Stimulated activated CD8-positive, alpha-beta memory T cell treated with anti-CD3 and anti-CD28 coated beads, Interleukin-15, amount 100 ng/mL, for 4 hours (primary cell): ENCODE measurements at places on chromosomes 4 and X.

DNA sequence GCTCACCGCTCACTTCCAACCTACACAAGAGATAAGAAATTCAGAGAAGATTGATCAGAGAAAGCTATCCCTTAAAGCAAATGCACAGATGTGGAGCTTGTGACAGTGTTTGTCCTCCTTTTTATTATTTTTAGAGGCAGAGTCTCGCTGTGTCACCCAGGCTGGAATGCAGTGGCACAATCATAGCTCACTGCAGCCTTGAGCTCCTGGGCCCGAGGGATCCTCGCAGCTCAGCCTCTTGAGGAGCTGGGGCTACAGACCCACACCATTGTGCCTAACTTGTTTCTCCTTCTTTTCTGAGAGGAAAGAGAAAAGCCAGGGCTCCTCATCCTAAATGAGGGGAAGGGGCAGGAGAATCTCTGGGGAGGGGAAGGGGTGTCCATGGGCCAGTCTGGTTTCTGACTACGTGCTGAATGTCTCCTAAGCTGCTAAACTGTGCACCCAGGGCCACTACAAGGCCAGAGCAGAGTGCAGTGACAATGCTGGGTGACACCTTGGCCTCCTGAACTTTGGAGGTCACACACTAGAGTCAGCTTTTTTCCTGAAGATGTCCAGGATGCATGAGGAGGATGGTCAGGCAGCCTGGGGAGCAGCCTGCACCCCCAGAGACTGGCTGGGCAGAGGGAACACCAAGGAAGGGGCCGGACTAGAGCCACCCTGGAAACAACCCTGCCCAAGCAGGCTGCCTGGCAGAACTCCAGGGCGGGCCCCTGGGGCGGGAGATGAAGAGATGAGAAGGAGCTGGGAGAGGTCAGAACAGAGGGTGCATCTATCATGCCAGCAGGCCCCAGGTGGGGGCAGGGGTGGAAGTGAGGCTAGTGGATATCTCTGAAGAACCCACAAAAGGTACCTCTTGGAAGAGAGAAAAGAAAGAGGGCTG is 55.5 kb upstream of the PROM1 start:
- no peak for DNase-seq

GRCh38 chr4:186726426-186727168 is 2.9 kb upstream of the FAT1 start:
- DNase-seq: no peak

DNA sequence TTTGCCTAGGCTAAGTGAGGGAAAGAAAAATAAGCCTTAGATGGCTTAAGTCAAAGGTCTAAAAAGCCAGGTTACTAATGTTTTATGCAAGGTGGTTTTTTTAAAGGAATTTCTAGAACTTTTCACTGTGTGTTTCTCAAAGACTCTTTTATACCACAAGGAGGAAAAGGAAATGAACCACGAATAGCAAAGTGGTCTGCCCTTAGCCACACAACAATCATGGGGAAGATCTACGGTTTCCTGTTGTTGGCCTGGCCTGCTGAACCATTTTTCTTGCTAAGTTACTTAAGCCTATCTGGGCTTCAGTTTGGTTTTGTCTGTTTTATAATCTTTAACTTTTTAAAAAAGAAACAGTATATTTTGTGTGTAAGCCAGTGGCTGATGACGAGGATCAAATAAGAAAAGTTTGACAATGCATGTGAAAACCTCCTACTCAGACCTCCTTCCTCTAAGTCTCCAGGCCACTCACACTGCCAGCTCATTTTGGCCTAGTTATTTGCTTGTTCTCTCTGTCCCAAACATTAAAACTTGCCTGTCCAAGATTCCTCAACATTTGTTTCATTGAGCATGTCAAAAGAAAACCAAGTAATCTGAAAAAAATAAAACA is 56.7 kb upstream of the COL25A1 start:
- no peak for DNase-seq

- no peak for DNase-seq
These were observed 419.1 kb downstream of the TMA16 start for GRCh38 chr4:163913571-163913970.

DNA sequence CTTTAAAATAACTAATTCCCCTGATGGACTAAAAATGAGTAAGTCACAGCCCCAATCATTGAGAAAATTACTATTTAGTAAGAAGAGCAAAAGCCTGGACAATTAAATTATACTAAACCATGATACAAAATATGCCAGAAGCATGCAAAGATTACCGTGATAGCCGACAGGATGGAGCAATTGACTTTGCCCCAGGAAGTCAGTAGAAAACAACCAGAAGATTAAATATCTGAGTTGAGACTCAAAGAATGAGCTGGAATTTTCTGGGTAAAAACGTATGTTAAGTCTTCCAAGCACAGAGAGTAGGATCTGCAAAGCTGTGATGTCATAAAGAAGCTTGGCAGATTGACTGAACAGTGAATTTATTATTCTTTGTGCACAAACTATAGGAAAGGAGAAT is 816.1 kb upstream of the TENM3 start:
- DNase-seq: no peak

GRCh38 chr4:18025288-18025687 is 3.7 kb upstream of the LCORL start:
- no peak for DNase-seq

DNA sequence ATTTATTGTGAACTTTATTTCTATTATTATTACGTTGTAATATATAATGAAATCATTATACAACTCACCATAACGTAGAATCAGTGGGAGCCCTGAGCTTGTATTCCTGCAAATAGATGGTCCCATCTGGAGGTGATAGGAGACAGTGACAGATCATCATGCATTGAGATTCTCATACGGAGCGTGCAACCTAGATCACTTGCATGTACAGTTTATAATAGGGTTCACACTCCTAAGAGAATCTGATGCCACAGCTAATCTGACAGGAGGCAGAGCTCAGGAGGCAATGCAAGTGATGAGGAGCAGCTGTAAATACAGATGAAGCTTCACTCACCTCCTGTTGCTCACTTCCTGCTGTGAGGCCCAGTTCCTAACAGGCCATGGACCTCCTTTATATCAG is 2170.2 kb downstream of the PCDH7 start:
- no peak for DNase-seq

DNA sequence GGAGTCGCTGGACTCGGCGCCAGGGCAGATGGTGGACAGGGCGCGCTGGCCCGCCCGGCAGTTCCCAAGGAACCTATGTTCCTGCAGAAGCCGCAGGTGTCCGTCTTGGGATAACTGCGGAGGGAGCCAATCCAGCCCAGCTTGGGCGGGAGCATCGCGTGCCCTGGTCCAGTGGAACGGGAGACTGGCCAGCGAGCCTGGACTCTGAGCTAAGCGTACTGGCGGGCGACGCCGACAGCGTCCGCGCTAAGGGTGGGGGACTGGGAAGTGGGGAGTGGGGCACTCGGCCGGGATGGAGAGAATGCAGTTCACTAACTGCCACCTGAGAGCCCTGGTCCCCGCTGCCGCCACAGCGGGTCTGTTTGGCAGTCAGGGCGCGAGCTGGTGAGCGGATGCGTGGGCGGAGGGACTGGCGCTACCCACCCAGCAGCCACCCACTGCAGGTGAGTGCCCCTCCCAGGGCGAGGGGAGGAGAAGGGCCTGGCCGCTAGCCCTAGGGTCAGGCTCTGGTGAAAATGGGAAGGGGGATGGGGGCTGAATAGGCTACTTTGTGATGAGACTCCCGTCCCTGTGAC is 1.3 kb upstream of the MAMLD1 start:
- DNase-seq: no peak

GRCh38 chr4:24824720-24825119 is 29.3 kb downstream of the SOD3 start:
- DNase-seq: no peak

DNA sequence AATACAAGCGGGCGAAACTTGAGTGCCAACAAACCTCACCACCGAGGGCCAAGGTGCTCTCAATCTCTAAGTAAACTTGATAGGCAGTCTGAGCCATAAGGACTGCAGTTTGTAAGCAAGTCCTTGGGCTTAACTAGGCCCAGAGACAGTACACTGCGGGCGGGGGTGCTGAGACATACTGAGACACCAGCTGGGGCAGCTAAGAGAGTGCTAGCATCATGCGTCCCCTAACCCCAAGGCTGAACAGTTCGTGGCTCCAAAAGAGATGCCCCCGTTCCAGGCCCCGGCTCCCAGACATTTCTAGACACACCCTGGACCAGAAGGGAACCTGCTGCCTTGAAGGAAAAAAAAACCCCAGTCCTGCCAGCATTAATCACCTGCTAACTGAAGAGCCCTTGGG is 126.8 kb upstream of the PRDX4 start:
- no peak for DNase-seq
